Hepatic stellate cell (primary cell): ENCODE measurements at places on chromosomes 11 and 22.

DNA sequence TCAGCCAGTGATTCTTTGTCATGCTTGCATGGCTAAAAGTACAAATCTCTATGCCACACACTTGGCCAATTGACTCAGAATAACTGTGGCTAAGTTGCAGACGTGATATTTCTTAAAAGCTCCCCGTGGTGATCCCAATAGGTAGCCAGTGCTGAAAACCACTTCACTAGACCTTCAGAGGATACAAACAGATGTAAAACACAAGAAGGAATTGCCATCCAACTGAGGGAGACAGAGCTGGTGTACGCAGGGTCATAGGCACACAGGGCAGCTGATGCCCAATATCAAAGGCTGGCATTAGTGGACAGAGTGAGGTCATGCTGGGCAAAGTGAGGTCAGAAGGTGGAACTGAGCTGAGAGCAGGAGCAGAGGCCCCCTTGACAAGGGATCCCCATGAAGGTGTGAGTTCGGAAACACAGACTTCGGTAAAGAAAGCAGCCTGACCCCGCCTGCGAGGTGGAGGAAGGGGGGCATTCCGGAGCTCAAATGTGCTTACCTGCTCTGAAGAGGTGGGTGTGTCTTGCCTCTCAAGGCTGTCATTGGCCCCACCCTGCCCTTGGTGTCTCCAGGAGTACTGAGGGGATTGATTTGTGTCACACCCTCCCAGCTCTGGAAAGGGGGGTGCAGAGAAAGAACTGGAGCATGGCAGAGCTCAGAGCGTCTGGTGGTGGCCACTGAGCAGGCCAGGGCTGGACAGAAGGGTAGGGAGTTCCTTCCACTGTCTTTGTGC, 344.9 kb upstream of the B3GAT1 start:
- no peak for DNase-seq

GRCh38 chr11:5910540-5910939, 17.5 kb downstream of the OR52E5 start:
- DNase-seq, result no peak

GRCh38 chr22:44555046-44555445, 57.0 kb upstream of the RTL6 start:
- DNase-seq, result no peak

- no peak for DNase-seq
These were observed 39.5 kb downstream of the MACROD1 start for GRCh38 chr11:64126371-64126770.

DNA sequence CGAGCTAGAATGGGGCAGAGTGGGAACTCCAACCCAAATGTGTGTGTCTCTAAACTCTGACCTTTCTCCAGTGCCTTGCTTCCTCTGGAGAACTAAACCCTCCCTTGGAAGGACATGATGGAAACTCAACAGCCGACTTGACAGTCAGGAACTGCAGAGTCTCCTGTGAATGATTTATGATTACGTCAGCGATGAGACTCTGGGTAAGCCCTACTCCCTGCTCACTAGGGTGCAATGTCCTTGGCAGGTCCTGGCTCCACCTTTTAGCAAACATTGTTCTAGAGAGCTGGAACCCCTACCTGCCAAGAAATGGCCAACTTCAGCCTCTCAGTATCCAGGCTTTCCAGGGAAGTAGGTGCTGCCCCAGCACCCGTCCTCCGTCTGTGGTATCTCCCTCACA, 96.1 kb upstream of the CD82 start:
- no peak for DNase-seq

DNA sequence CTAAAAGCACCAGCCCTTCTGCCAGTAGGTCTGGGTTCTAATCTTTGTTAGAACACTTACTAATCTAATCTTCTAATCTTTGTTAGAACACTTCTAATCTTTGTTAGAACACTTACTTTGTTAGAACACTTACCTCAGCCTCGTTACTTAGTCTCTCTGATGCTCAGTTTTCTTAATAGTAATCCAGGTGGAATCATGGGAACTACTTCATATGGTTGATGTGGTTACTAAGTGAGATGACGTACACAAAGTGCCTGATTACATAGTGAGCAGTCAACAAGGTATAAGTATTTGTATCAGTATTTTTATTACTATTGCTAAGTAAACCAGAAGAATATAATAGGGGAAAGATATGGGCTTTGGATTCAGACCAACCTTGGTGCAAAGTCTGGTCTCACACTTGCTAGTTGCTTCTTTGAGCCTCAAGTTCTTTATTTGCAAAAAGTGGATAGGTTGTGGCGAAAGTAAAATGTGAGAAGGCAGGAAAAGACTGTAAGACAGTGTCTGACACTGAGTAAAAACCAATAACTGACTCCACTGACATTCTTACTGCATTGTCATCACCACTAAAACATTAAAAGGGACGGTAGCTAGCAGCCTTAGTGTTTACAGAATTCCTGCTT, 83.7 kb downstream of the TRAF6 start:
- no peak for DNase-seq

DNA sequence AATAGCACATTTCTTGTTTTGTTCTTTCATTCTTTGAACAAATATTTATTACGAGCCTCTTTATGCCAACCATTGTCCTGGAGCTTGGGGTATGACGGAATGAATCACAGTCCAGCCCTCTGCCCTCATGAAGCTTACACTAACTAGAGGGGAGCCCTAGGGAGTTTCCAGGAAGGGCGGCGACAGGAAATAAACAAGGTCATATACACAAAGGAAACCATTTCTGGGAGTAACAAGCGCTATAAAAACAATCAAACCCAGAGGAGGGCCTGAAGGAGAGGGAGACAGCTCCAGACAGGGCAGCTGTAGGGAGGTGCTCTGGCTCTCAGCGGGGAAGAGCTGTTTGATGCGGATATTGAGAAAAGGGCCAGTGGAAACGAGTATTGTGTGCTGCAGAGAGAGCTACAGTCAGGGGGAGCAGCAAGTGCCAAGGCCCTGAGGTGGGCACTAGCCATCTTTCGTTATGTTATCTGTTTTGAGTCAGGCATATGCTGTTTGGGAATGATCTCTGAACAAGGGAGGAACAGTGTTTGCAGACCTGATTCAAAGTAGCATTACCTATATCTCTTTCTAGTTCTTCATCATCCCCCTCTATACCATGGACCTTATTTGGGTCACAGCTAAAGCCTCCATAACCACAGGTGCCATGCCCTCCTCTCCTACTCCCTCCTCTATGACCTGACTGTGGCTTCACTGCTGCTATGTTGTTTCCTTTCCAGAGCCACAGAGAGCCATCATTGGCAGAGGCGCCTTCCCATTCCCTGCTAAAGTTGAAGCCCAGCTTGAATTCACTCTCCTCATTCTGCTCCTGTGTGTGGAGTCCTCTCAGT, 15.3 kb upstream of the ZBTB16 start:
- no peak for DNase-seq

- DNase-seq, result no peak
These were observed 2.4 kb upstream of the RBM14 start for GRCh38 chr11:66614073-66614472.

DNA sequence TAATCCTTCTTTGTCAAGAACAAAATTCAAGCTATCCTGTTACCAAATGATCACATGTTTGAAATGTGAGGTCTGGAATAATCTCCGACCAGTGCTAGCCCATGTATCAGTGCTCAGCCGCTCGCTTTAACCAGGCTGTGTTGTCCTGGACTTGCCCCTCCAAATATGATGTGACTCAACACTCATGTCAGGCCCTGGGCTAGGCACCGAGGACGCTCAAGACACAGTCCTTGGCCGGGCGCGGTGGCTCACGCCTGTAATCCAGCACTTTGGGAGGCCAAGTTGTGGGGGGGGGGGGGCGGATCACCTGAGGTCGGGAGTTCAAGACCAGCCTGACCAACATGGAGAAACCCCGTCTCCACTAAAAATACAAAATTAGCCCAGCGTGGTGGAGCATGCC, 54.1 kb upstream of the WNT7B start:
- DNase-seq, result no peak

DNA sequence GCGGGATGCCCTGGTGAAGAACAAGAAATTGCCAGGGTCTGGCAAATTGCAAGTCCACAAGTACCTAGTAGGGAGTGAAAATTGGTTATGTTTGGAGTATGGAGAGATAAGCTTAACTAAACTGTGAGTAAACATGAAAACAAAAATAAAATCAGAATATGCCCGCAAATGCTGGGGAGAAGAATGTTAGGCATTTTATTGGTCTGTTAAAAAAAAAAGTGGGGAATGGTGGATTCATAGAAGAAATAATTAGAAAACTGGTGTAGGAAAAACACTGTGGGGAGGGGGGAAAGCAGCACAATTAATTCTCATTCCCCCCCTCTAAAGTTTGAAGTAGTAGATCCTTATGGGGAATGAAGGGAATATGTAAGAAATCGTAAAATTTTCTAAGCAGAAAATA, 40.6 kb upstream of the HSD17B12 start:
- no peak for DNase-seq

DNA sequence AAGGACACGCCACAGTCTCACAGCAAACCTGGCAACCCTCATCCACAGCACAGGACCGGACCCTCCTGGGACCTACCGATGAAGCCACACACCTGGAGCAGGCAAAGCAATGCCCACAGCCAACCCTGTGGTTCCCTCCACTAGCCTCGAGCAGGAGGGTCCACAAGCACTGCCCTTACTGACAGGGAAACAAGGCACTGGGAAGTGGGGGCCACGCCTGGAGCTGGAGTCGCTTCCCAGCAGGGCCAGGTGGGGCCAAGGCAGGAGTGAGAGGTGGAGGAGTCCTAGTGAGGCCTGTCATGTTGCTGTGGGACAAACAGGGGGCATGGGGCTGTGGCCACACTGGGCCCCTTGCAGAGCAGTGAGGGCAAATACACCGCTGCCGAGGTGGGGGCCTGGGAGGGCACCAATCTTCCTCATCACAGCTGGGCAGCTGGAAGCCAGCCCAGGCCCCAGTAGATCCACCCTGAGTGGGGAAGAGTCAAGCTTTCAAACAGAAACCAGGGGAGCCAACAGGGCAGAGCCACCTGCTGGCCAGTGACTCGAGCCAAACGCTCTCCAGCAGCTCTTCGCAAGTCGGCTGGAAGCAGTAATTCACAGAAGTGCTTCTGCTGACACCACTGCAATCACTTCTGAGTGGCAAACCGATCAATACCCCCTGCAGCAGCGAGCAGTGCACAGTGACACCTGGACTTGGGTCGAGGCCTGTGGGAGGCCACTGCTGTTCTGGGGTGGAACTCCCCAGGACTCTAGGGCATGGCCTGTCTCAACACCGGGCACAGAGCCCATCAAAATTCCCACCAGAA, 13.7 kb downstream of the SULT4A1 start:
- DNase-seq, result peak; percentile 43

DNA sequence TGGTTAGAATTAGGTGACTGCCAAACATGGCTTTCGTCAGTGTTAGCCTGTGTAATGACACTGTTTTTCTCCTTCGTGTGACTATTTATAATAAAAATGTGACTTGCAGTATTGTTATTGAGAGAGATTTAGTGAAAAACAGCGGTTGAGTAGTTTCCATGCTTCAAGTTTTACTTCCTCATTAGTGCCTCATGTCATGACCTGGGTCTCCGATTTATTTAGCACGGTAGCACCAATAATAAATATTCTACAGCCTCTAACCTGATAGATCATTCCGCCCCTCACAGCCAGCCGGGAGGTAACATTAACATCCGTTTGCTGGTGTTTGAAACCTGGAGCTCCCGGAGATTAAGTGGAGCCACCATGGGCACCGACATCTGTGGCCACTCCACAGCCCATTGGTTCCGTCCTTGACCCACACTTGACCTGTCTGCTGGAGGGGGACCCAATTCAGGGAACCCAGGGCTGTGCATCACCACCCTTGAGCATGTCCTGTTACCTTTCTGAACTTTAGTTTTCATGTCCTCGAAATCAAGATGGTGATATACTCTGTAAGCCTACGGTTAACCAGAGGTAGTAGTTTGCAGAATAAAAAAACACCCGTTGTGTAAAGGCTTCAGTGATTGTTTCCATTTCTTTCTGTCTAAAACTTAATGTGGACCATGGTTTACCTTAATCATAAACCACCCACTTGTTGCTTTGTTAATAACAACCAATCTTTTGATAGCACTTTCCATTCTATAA, 104.1 kb downstream of the ATXN10 start:
- DNase-seq, result no peak

DNA sequence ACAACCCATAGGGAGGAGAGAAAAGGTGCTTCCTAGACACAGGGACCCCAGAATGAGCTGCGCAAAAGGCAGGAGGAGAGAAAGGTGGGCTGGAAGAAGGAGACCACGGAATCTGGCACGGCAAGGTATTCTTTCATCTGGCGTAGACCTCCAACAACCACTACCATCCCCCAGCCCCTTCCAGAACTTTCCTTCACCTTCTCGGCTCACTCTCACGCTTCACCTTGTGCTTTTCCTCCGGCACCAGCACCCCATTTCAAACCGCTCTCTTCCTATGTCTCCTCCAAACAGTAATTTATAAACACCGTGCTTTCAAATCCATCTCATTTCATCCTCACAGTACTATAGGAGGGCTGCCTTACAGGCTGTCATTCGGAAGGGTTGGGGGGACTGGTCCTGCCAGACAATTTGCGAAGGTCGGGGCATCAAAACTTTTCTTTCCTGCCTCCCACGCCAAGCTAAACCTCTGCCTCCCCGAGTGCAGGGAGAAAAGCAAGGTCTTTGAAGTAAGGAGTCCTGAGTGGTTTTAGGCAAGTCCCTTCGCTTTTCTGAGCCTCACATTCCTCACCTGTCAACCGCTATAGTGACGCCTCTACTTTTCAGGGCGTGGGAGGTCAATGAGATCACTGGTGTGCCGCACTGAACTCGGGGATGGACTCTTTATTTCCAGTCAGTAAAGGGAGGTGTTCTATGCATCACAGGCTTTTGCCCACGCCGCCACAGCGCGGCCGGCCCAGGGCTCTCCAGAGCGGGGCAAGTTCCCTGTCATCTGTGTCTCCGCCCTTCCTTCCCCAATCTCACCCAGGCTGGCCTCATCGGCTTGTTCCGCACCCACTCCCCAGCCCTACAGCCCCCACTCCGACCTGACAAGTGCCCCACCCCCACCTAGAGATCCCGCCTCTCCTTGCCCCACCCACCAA, 800 bp downstream of the KCTD21 start:
- DNase-seq, result peak; percentile 63
